ENCODE measurements at places on chromosomes 13 and 19.

DNA sequence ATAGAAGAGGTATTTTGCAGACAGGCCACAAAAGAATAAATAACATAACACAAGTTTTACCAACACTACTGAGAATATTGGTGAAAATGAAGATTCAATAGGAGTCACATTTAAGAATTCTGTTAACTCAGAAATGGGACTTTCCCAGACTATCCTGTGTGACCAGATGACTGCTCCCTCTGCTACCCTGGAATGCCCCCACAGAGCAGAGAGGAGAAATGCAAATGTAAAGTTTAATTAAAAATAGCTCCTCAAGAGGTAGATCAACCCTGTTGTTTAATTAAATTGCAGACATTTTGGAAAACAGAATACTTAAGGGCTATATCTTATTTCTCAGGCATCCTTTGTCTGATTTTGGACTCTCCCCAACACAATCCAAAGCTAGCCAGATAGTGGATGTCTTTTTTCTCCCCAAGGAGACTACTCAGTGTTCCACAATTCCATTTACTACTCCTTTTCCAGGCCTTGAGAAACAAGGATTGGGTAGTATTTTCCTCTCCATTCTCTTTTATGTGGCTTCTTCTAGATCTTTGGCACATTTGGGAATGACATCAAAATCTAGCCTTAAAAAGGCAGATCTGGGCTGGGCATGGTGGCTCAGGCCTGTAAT is 104.7 kb upstream of the TSC22D1 start:
- ATAC-seq, result no peak

DNA sequence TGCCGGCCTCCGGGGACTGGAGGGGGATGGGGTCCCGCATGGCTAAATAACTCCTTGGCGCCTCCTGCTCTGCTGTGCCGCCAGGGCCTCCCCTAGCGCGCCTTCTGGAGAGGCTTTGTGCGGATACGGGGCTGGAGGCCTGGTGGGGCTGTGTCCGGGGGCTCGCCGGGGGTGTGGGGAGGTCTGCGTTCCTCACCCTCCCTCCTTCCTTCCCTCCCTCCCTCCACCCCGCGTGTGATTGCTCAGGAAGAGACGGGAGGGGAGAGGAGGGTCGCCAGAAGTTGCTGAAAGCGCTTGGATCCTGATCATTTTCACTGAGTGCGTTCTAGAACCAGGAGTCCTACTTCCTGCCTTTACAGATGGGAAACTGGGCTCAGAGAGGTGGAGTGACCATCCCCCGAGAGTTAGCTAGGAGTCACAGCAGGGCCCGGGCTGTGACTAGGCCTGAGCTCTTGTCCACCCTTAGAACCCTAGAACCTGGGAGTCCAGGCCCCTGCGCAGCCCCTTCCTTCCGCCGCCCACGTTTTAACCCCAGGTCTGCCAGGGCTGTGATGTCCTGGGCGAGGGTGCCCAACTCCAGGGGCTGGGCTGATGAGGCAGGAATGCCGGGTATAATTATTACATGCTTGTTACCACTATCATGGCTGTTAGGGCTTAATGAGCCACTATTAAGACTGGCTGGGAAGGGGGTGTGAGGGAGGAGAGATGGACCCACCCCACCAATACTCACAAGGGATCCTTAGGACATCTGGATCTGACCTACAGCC is 782 bp upstream of the JUND start:
- peak; percentile 31 for ATAC-seq

DNA sequence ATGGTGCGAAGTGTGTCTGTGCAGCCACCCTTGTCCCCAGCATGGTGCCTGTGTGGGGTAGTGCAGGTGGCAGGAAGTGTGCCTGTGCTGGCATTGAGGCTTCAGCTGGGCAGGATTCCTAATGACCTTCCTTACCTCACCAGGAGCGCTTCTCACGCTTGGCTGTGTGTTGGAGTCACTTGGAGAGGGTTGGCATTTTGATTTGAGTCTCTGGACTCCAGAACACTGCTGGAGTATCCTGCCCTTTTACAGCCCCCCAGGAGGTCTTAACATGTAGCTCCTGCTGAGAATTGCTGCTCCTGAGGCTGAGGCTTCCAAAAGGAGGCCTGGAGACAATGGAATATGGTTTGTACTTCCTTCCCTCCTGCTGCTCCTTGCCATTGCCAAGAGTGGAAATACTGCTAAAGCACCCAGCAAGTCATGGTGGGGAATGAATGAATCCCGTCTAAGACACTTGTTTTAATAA is 87.1 kb downstream of the ARHGEF7 start:
- ATAC-seq, result peak; percentile 23

DNA sequence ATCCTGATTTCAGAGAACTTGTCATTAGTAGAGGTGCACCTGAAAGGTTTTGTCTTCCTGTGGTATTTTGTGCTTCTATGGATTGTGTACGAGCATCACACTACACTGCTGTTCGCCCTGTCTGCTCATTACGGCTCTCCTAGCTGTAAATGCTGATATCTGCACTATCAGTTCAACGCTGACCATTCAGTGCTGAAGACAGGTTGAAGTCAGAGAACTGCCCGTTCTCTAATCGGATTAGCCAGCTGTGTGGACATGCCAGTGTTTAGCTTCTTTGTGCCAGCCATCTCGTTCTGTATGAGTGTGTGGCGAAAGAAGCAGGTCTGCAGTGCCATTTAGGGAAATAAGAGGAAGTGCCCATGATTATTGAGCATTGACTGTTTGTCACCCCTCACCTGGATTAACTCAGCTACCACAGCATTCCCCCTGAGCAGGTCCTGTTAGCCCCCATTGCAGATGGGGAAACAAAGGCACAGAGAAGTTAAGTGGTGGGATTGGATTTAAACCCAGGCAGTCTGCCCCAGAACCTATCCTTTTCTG is 21.6 kb upstream of the C1QTNF9 start:
- no peak for ATAC-seq
